DMS153 (cell line): ENCODE measurements at places on chromosomes 7 and 10.

DNA sequence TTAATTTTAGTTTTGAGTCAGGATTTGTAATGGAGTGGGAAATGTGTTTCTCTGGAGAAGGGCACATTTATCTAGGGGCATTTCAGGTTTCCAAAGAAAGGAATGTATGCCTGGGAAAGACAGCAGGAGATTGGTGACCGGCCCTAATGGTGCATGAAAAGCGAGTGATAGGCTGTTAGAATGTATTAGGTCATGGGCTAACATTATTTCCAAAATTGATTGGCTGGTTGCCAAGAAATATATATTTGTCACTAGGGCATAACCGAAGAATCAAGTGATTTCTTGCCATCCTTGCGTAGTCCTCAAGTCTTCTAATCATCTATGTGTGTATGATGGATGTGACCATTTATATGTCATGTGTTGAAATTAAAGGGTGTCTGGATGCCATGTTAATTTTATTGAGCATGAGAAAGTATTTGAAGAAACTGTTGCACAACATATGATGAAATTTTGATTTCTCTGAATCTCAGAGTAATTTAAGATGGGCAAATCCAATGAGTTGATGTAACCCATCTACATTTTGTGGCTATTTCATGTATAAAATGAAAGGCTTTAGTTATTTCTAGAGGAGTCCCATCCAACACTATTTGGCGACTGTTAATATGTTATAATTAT lies 248.4 kb downstream of the BMPER start:
- no peak for DNase-seq

DNA sequence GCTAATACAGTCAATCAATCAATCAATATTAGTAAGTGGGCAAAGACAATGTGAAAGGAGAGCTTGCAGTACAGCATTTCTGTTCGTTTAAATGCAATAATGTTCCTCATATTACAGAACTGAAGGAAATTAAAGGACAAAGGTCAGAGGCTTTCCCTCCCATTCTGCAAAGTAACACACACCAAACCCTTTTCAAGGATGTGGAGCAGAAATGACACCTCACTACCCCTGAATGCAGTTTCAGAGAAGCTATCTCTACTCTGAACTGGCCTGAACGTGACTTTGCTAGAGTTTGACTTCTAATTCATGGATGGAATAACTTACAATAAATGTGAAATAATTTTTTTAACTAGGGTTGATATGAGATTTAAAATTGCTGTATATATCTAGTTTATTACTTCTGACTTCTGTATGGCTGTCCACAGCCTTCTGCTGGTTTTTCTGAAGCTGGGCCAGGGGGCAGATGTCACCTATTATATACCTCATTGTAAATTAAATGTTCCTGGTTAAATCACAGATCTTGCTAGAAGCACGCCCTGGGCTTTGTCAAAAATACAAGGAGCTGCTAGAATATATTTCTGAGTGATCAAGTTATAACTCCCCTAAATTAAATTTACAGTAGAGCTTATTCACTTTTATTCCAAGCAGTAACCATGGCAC lies 156.9 kb upstream of the C7orf33 start:
- DNase-seq: no peak

DNA sequence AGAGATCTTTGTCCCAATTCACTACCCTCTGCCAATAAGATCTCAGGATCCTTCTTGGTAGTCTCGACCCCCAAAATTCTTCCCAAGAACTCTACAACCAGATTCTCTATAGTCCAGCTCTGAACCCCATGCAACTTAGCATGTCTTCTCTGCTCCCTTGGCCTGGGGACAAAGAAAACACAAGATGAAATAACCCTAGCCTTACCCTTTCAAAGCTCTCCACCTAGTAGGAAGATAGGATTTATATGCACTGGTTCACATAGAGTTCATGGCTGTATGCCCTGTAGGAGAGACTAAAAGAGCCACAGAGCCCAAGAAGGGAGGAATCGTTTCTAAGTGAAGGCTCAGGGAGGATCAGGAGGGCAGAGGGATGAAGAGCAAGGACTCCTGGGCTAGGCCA lies 96.1 kb downstream of the PPP1R3C start:
- no peak for DNase-seq

- no peak for DNase-seq
Observed at GRCh38 chr7:129263168-129263567, 38.3 kb downstream of the AHCYL2 start.

DNA sequence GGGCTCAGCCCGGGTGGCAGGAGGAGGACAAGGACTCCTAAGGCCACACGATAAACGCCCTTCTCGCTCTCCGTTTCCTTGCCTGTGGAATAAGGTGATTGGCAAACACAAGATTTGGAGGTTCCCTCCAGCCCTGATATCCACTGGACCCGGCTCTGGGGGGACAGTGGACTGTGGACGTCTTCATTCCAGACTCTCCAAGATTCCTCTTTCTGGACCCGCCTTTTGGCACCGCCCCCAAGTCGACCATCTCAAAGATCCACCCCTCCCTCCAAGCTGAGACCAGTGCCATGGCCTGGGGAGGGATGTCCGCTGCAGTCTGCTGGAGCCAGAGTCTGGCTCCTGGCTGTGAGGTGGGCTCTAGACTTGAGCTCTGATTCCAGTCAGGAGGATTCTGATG lies 23.6 kb downstream of the ZNF783 start:
- DNase-seq: no peak

- DNase-seq: peak; percentile 45
Observed at GRCh38 chr7:102286237-102287110, at the start of gene SH2B2. Gene SH2B2, plus strand, starts transcription at chr7:102286868. Its CDS starts 13,683 bp downstream, at chr7:102300551.

GRCh38 chr7:102069931-102070629 lies 216.6 kb upstream of the SH2B2 start:
- DNase-seq: no peak

- DNase-seq: no peak
Observed at GRCh38 chr7:17472939-17473338, 174.5 kb downstream of the AHR start.

- DNase-seq: peak; percentile 52
Observed at GRCh38 chr10:97321032-97321803, 2.1 kb downstream of the FRAT1 start.

GRCh38 chr7:143016996-143017395 lies 9.9 kb downstream of the OR9A2 start:
- DNase-seq: no peak

DNA sequence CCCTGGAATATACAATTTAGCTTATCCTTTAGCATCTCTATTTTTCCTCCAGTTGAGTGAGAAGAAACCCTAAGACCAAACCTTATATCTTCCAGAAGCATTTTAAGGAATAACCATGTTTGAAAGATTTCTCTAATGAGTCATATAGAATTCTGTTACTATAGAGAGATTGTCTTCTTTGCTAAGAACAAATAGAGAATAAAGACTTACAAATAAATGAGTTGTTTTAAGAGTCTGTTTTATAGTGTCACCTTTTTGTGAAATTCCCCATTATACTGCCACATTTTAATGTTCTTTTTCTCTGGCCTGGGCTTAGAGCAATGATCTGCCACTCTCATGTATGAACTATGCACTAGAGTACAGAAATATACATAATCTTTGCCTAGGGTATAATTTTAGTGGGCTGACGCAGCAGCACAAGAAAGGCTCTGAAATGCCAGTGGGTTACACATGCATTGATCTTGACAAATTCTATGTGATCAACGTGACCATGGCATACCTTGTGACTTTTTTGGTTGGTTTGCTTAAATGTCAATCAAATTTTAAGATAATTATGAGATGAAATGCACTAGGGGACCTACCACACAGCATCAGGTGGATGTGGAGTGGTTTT lies 145.1 kb upstream of the MKLN1 start:
- no peak for DNase-seq

GRCh38 chr10:21754410-21755011 lies 220.5 kb downstream of the MLLT10 start:
- DNase-seq: no peak

DNA sequence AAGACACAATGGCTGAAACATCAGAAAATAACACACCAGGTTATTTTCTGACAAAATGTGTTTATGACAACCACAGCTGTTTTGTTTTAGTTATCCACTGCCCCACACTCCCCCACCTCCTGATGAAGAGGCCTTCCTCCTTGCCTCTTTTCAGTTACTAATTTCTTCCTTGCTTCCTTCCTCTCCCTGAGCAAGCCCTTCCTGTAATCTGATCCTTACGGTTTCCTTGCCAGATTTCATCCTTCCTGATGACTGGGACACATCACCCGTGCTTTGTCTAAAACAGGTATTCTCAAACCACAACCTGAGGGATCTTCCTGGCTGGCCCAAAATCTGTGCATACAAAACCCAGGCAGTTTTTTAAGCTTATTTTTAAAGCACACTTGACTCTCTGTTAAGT lies 39.4 kb downstream of the CHST15 start:
- DNase-seq: peak; percentile 42

DNA sequence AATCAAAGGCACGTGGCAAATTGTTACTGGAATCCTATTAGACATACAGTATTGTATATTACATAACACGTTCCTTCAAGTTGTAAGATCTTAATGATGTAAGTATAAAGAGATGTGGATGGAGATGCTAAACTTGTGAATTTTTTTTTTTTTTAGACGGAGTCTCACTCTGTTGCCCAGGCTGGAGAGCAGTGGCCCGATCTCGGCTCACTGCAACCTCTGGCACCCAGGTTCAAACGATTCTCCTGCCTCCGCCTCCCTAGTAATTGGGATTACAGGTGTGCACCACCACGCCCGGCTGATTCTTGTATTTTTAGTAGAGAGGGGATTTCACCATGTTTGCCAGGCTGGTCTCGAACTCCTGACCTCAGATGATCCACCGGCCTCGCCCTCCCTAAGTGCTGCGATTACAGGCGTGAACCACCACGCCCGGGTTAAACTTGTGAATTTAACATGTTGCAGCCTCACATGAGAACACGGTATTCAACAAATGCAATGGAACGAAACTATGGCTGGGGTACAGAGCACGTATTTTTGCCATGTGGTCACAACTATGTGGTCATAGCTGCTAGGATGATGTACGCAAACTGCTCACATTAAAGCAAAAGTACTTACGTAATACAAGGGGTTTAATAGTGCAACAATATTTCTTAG lies 818 bp upstream of the SUPV3L1 start:
- no peak for DNase-seq

GRCh38 chr7:124914298-124914697 lies 15.3 kb downstream of the POT1 start:
- no peak for DNase-seq

DNA sequence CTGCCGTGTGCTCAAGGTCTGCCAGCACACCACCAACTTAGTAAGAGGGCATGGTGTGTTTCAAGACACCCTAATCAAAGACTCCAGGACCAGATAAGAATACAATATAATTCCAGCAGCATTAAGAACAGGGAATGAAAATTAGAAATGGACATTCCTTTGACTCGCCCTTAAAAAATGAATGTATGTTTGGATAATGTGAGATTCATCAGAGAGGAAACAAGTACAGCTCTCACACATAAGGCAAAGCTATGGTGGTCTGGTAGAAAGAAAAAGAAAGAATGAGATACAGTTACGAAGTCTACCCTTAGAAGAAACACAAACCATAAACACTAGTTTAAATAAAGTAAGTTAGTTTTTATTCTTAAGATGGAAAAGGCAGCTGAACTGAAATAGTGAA lies 174.8 kb upstream of the ANK3 start:
- no peak for DNase-seq

GRCh38 chr7:17546189-17546588 lies 247.7 kb downstream of the AHR start:
- DNase-seq: no peak

GRCh38 chr10:93501650-93502049 lies 5.2 kb downstream of the CEP55 start:
- no peak for DNase-seq

DNA sequence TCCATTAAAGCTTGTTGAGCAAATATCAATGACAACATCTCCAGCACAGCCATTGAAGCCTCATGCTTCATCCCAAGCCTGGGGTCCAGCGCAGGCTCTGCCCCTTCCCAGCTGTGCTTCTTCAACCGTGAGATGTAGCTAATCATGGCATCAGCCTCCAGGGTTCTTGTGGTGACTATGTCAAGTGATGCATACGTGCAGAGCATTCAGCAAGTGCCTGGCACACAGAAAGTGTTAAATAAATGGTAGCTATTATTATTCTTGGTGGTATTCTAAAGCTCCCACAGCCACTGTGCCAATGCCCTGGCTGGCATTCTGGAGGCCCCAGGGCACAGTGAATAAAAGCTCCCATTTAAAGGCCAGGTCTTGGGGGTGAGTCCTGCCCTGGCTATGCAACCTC lies 146.6 kb downstream of the WDR11 start:
- DNase-seq: no peak

DNA sequence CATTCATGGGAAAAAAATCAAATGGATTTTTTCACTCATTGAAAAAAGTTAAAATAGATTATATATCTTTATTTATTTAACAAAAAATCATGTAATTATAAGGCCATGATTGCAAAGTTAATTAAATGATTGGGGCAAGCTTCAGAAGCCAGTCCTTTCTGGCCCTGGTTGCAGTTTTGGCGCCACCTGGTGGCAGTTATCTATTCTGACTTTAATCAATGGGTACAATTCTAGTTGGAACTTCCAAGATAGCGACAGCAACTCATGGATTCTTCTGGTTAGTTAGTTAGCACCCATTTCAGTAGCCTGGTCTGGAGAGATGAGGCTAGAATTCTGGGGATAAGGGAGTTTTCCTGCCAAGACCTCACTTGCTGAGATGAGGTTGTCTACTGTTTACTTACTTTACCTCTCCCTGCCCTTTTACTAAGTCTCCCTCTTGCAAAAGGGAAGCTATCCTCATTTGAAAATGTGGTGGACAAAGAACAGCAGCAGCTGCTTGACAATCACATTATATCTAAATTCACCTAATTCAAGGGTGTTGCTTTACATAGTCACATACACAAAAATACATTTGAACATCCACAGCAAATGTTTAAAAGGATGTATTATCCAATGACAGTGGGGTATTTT lies 42.3 kb downstream of the NOC3L start:
- DNase-seq: peak; percentile 39

DNA sequence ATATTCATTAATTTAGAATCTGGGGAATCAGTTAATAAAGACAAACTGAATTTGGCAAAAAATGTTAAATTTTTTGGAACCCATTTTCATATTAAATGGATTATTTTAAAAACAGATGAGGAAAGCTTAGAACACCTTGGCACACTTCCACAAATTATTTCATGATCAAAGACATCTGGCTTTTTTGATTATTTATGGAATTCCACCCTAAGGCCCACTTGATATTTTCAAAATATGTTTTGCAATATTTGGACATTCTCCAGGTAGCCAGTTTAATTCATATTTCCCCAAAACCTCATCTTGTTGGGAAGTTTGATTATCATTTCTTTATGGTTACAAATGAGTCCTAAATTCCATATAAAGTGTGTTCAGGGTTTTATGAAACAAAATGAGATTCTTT lies 129.9 kb downstream of the DOCK4 start:
- no peak for DNase-seq
